ENCODE measurements at places on chromosomes 16 and 17.

- DNase-seq: no peak
Observed at GRCh38 chr16:50155925-50156324, 2.8 kb downstream of the TENT4B start.

DNA sequence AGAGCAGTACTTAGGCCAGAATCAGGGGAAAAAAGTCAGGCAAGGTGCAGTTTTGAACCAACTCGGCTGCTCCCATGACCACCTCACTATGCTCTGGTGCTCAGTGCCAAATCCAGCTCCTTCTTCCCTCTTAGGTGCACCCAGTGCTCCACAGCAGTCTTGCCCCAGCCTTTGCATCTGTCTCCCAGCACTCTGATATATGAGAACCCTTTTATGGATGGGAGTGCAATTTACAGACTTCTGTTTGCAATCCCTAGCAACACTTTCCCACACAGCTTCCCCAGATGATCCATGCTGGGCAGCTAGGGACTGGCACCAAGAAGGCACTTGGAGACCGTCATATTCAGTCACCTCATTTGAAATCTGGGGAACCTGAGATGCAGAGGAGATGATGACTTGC, 267.9 kb upstream of the CCL2 start:
- no peak for DNase-seq

GRCh38 chr16:11315510-11315909, 29.7 kb upstream of the RMI2 start:
- no peak for DNase-seq

DNA sequence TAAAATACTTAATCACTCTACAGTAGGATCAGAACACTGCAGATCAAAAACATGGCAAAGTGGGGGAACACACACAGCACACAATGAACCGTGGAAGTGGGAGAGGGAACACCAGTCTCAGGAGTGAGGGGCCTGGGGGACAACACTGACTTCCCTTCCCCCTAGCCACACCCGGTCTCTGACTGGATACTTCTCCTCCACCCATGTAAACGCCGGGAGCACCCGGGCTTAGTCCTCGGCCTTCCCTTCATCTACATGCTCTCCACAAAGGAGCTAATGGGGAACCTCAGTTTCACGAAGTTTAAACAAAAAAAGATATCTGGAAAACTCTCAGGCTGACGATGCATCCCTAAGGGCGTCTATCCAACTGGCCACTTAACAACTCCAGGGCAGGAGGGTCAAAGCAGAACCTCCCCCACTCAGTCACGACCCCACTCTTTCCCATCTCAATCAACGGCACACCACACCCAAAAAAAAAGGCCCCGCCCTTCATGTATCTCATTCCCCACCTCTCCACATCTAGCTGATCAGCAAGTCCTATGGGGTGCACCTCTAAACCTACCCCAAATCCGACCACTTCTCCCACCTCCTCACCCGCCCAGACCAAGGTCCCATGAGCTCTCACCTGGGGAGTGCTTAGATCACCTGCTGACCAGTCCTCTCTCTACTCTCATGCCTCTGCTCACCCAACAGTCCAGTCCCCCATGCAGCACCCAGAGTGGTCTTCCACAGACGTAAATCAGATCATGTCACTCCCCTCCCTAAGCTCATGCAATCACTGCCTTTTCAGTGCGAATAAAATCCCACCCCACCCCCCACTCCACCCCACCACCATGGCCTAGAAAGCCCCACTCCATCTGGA, 7.4 kb downstream of the ZDHHC7 start:
- DNase-seq: no peak

All from stimulated activated CD4-positive, alpha-beta T cell treated with anti-CD3 and anti-CD28 coated beads, Interleukin-12 subunit alpha, Interleukin-12 subunit beta, amount 100 ng/mL, for 24 hours (primary cell).